A549 treated with RU486 at 1 μM for 4 hours (cell line): ENCODE measurements at places on chromosomes 2 and 18. TPM values are rescaled to one million over a fixed set of nuclear protein-coding genes. Genes with fewer than 3 reads are reported as not detected.

Gene AQP12B
- total RNA-seq, result not detected in 5 replicates

Gene CRYGC
- total RNA-seq, result not detected in 5 replicates

Gene NAGK
- total RNA-seq, result 52.3 to 77.0 TPM (median 76.0 TPM) in 5 replicates

Gene LRATD1
- total RNA-seq, result 0.06 to 0.07 TPM in 2 of 5 replicates, not detected in the others

Gene RNF125
- total RNA-seq, result 0.23 to 0.59 TPM (median 0.26 TPM) in 5 replicates

Gene TMEM178A
- total RNA-seq, result 0.10 to 0.20 TPM (median 0.15 TPM) in 3 of 5 replicates, not detected in the others

Gene AMER3
- not detected in 5 replicates for total RNA-seq

Gene QPCT
- 17.2 to 23.1 TPM (median 18.9 TPM) in 5 replicates for total RNA-seq

Gene AGXT
- total RNA-seq, result not detected in 5 replicates

Gene UGT1A8
- 0.06 to 0.13 TPM in 2 of 5 replicates, not detected in the others for total RNA-seq

Gene SRD5A2
- total RNA-seq, result 0.02 TPM in 2 of 5 replicates, not detected in the others

Gene MC5R
- 0.07 TPM in 1 of 5 replicates, not detected in the others for total RNA-seq

Gene TOGARAM2
- total RNA-seq, result 0.09 to 0.20 TPM (median 0.18 TPM) in 4 of 5 replicates, not detected in the other

Gene SLC23A3
- total RNA-seq, result 0.19 to 0.90 TPM (median 0.53 TPM) in 5 replicates

Gene TSN
- total RNA-seq, result 59.4 to 68.9 TPM (median 65.1 TPM) in 5 replicates
